Natural killer cell (primary cell): ENCODE measurements at places on chromosomes 1 and 21. TPM values are rescaled to one million over a fixed set of nuclear protein-coding genes. Genes with fewer than 3 reads are reported as not detected.

The PGLYRP3 gene
- not detected for total RNA-seq

DNA sequence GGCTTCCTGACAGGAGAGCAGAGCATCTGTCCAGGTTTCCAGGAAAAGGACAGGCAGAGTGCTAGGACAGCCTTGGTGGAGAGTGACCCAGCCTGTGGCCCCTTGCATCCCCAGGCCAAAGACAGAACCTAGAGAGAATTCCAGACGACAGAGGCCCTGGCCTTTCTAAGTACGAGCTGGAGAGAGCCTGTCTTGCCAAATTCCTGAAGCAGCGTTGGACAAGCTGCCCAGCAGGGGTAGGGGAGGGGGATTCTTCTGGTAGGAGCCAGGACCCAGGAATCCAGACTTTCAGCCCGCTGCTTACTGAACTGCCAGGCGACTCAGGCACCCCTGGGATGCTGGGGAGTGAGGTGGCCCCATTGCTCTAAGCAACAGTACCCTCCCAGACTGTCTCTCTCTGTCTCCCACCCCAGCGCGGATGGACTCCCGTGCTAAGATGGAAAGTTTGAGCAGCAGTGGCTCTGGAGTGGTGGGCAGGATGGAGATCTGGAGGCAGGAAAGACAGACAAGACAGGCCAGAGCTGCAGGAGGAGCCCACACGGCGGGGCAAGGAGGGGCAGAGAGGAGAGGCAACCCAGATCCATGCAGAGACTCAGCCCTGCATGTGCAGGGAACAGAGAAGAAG, 8.8 kb upstream of the PEAR1 start:
- H3K36me3 ChIP-seq, result no peaks in the 10 kb centered on the region
- H3K4me1 ChIP-seq, result no peaks in the 10 kb centered on the region
- H3K27ac ChIP-seq, result no peak overlapping the region
- no peak for DNase-seq
- peaks cover 3% of the 10 kb centered on the region for H3K27me3 ChIP-seq

GRCh38 chr1:83999316-83999819, 436 bp upstream of the TTLL7 start:
- H3K27me3 ChIP-seq, result peaks cover 25% of the 10 kb centered on the region
- H3K4me1 ChIP-seq, result peaks cover 12% of the 10 kb centered on the region
- no peak for DNase-seq
- H3K27ac ChIP-seq, result no peak overlapping the region
- H3K4me3 ChIP-seq, result peak overlapping the region; percentile 65

The LHX4 gene
- not detected for total RNA-seq

The HCN3 gene
- total RNA-seq, result 2.6 TPM

GRCh38 chr1:110237386-110238152, 27.5 kb downstream of the KCNC4 start:
- no peak for DNase-seq
- no peak overlapping the region for H3K4me3 ChIP-seq
- H3K4me1 ChIP-seq, result no peaks in the 10 kb centered on the region
- no peak overlapping the region for H3K27ac ChIP-seq
- H3K36me3 ChIP-seq, result no peaks in the 10 kb centered on the region

GRCh38 chr1:163436140-163436812, 114.5 kb downstream of the NUF2 start:
- H3K4me3 ChIP-seq, result no peak overlapping the region
- H3K4me1 ChIP-seq, result no peaks in the 10 kb centered on the region
- H3K36me3 ChIP-seq, result no peaks in the 10 kb centered on the region
- no peak overlapping the region for H3K27ac ChIP-seq
- DNase-seq, result no peak
- H3K27me3 ChIP-seq, result no peaks in the 10 kb centered on the region

The EGLN1 gene
- total RNA-seq, result 27.5 TPM

GRCh38 chr21:42854246-42855010, 24.9 kb downstream of the WDR4 start:
- no peak for DNase-seq
- H3K36me3 ChIP-seq, result peaks cover 75% of the 10 kb centered on the region
- no peak overlapping the region for H3K27ac ChIP-seq
- H3K4me3 ChIP-seq, result no peak overlapping the region
- no peaks in the 10 kb centered on the region for H3K27me3 ChIP-seq

- no peak for DNase-seq
- H3K4me1 ChIP-seq, result peaks cover 19% of the 10 kb centered on the region
- H3K27ac ChIP-seq, result no peak overlapping the region
- H3K4me3 ChIP-seq, result no peak overlapping the region
Measured at GRCh38 chr1:30783256-30783915, 25.8 kb upstream of the LAPTM5 start.

DNA sequence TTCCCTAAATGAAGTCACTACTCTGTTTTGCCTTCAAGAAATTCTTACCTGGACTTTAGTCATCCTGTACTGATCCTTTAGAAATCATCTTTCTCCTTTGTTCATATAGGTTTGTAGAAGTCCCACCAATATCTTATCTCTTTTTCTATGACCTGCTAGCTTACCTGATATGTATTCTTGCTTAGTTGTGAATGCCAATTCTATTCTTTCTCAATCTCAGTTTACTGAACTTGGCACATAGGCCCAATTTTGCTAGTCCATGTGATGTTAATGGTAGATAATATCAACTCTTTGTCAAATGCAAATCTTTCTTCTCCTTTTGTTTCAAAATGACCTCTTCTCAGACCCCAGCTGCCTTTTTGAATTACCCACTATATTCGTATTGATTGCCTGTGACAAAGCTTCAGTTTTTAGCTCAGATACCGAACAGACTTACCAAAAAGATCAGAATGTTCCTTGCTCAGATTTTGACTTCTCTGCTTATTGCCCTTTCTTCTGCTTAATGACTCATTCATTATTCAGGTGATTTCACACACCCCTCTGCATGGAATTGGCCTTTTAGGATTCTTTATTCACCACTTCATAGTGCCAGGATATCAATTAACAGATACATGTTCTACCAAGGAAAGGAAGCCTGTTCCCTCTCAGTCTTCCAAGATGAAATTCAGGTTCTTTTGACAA, 20.6 kb downstream of the IPO9 start:
- no peak for DNase-seq
- no peaks in the 10 kb centered on the region for H3K27me3 ChIP-seq
- no peak overlapping the region for H3K27ac ChIP-seq
- H3K4me3 ChIP-seq, result no peak overlapping the region

DNA sequence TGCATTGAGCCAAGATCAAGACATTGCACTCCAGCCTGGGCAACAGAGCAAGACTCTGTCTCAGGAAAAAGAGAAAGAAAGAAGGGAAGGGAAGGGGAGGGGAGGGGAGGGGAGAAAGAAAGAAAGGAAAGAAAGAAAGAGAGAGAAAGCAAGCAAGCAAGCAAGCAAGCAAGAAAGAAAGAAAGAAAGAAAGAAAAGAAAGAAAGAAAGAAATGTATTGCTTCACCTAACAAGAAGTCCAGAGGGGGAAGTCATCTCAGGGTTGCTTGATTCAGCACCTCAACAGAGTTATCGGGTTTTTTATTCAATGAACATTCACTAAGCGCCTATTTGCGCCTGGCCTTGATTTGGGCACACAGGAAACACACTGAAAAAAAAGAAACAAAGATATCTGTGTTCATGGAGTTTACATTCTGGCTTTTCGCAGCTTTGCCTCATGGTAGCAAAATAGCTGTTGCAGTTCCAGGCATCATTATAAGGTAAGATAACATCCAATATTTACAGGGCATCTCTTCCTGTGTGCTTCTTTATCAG, 8.2 kb upstream of the RCSD1 start:
- no peak overlapping the region for H3K27ac ChIP-seq
- peaks cover 28% of the 10 kb centered on the region for H3K4me1 ChIP-seq
- H3K36me3 ChIP-seq, result no peaks in the 10 kb centered on the region
- no peaks in the 10 kb centered on the region for H3K27me3 ChIP-seq
- no peak overlapping the region for H3K4me3 ChIP-seq
